ENCODE measurements at places on chromosomes 4 and X. TPM values are rescaled to one million over a fixed set of nuclear protein-coding genes. Genes with fewer than 3 reads are reported as not detected.

Gene CYP2U1
- total RNA-seq, result 4.6 TPM

Gene GPRASP1
- 1.4 TPM for total RNA-seq

Gene MSX1
- total RNA-seq, result 3.3 TPM

Gene RADX
- not detected for total RNA-seq

Gene IL9R
- not detected for total RNA-seq

Gene TAB3
- total RNA-seq, result 13.1 TPM

Gene ACE2
- not detected for total RNA-seq

Gene NUP62CL
- total RNA-seq, result not detected

All from placental pericyte (primary cell).